NCI-H2171 treated with DMSO at 0.1 percent for 48 hours (cell line): ENCODE measurements at places on chromosomes 11 and 22.

- DNase-seq = no peak
Measured at GRCh38 chr11:64711956-64712362, 11.0 kb downstream of the NRXN2 start.

DNA sequence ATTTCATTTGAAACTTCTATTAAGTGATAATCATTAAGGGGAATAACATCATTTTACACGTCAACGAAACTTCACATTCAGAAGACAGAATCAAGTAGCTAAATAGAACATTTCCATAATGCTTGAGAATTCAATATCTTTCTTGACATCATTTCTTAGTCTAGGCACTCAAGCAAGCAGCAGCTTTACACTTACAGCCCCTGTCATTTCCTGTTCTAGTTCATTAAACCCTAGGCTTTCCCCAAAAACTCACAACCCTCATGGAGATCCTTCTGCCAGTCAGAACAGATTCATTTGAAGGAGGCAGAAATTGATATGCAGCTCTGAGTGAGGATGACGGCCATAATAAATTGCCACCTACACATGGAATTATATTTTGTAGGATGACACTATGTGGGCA lies 5.3 kb upstream of the HORMAD2 start:
- no peak for DNase-seq

DNA sequence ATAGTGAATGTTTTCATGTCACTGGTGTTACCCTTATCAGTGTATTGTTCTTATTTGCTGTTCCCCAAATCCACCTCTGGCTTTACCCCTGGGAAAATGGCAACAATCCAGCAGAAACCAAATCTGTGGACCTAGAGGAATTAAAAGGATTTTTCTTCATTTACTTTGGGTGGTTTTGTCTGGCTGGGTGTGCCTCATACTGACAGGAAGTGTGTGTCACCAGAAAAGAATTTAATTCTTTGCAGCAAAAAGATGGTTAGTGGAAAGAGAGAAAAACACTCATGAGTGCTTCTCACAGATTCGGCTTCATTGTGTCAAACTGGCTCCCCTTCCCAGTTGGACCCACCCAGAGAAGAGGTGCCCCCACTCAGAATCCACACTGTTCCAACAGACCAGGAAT lies 38.9 kb downstream of the FZD4 start:
- no peak for DNase-seq

GRCh38 chr11:14612694-14613093 lies 30.9 kb upstream of the PDE3B start:
- no peak for DNase-seq

GRCh38 chr11:134486704-134487103 lies 74.7 kb upstream of the B3GAT1 start:
- DNase-seq = no peak
